Activated naive CD4-positive, alpha-beta T cell (primary cell): ENCODE measurements at places on chromosomes 2 and 18.

DNA sequence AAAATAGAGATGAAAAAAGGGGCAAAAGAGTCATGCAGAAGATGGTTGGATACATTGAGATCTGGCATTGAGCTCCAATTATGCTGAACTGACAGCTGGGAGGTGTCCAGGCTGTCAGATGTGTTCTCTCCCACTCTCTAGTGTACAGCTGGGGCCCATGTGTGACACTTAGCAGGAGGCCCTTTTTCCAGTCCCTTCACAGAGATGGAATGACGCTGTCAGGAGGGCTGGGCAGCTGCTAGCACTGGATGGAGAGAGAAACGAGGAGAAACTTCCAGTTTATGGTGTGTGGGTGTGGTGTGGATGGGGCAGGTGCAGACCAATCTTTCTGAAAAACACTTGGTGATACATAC is 437.7 kb upstream of the HS6ST1 start:
- DNase-seq = no peak

- no peak for DNase-seq
These were observed 290.4 kb upstream of the RBMS1 start for GRCh38 chr2:160784034-160784433.

DNA sequence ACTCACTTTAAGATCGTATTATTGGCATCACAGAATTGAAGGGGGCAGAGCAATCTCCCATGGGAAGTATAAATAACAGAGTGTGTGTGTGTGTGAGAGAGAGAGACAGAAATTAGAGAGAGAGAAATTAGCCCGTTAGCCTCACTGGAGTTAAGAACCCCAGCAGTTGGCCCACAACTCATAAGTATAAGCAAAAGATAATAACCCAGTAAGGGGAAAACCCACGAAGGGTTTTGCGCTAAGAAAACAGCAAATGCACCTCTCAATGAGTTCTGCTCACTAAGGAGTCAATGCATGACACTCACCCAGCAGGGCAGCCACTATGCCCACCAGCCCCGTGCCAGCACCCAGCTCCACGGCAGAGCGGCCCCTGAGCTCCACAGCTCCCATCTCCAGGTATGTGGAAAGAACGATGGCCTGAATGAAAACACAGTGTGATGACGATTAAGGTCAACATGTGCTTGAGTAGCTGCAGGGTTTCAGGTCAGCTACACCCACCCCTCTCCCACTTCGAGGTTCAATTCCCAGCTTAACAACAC is 3.6 kb downstream of the METTL21A start:
- no peak for DNase-seq

DNA sequence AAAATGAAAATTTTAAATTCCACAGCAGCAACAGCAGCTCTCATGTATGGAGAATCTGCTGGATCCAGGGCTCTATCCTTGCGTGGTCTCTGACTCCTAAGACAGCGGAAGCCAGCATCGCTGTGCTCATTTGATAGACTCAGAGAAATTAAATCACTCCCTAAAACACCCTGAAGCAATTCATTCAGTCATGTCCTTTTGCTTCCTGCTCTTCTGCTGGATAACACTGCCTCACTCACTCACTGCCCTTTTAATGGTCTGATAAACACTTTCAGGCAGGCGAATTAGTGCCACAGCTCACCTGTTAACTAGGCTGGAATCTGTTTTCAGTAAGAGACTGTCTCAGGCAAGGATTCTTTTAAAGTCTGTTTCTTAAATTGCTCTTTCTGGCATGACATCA is 10.0 kb downstream of the WIPF1 start:
- no peak for DNase-seq

DNA sequence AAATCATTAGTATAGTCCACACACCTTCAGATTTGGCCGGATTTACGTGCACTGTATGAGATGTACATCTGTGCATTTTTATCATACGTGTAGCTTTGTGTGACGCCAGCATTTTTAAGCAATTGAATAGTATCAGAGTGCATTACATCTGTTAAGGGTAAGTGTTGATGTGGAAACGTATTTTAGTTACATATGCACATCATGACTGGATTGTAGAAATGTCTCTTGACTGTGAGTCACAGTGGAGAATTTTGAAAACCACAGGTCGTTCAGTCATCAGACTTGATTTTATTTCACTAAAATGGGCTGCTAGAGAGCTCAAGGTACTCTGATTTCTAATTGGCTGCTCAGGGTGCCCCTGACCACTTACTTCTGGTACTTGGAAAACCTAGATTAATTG is 5.4 kb upstream of the GPBAR1 start:
- DNase-seq = no peak

DNA sequence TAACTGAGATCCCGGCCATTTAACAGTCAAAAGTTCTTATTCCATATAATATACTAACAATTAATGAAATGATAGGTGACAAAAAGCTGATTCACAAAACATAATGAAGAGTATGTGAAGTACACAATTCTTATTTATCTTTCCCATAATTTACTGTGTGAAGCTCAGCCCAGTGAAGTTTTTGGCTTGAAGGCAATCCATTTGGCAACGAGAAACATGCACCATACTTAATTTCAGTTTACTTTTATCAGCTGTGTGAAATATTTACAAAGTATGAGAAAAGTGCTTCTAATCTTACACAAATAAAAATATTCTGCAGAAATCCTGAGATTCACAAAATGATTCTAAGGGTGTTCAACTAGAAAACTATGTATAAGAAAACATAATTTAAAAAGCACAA is 12.3 kb downstream of the FAM98A start:
- no peak for DNase-seq

DNA sequence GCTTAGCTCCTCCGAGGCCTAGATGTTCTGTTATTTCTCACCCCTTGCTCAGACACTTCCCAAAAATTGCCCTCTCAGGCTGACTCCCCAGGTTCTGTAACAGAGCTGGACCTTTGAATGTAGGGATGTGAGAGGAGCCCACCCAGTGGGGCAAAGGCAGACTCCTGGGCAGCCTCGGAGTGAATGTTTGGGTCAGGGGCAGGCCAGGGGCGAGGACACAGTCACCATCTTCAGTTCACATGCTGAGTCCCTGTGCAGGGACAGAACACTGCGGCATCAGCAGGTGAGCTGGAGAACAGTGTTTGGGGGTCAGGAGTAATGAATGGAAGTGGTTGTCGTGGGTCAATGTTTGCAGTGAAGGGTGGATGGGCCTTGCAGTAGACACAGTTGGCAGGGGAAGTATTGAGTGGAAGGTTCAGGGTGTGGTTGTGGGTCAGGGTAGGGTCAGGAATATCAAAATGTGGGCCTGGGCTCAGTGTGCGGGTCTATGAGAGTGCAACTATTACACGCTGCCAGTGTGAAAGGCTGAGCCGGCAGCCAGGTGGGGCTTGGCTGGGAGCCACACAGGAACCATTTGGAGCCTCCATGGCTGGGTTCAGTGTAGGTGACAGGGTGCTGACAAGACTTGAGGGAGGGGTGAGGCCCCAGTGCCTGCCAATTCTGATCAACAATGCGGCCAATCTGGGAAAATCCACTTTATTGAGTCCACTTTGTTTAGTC is 4.4 kb downstream of the IHH start:
- DNase-seq = no peak

DNA sequence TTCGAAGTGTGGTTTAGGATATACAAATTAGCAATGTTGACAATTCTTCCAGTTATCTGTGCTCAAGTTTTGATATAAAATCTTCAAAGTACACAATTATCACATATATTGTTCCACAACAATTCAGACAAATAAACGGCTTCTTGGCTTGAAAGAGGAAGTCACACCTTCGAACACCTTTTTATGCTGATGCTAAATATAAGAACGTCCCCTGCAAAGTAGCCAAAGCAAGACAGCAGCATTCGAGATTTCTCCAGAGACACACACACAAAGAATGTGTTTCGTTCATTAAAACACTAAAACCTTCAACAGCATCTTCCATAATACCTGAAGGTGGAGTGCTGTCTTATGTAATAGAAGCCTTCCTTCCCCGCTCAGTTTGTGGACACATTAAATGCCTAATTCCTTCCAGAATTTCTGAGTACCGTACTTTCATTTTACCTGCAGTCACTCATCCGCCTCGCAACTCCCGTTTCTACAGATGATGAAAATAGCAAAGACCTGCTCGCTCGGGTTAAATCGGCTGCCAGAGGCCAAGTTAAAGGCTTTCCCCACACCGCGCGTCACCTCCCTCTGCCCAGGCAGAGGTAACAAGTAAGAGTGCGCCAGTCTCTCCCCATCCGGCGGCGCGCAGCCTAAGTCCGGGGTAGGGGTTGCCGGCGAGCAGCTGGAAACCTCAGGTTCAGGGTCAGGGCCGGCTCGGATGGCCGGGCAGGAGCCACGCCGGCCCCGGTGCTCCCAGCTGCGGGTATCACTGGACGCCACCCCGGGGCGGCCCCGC is 847 bp downstream of the SERPINE2 start:
- DNase-seq = peak; percentile 18

DNA sequence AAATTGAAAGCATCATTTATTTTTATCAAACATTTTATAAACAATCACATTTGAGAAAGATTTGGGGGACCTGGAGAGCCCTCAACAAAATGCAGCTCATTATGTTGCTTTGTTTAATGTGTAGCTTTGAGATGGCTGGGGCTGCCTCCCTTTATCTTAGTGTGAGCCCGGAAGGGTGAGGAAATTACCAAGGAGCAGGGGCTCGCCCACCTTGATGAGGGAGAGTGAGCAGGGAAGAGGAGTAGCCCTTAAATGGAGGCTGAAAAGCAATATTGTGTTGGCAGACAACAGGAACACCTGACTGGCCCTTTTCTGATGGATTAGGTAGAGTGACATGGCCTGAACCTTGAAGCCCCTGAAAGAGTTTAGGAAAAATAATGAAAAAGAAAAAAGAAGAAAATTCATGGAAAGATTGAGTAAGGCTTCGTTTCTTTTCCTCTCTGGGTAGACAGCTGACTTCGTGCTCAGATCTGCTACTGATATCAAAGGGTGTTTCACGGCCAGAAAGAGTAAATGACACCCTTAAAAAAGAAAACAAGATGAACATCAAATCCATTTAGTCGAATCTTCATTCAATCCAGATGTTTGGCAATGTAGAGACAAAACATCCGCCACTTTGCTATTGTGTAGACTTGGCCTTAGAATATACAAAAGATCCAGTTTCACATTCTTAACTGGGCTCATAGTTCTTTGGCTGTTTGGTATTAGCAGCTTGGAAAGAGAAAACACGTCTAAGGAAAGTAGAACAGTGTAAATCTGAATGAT is 206.5 kb upstream of the TCF4 start:
- DNase-seq = no peak

- no peak for DNase-seq
These were observed 267.4 kb upstream of the ACVR2A start for GRCh38 chr2:147577323-147577997.

DNA sequence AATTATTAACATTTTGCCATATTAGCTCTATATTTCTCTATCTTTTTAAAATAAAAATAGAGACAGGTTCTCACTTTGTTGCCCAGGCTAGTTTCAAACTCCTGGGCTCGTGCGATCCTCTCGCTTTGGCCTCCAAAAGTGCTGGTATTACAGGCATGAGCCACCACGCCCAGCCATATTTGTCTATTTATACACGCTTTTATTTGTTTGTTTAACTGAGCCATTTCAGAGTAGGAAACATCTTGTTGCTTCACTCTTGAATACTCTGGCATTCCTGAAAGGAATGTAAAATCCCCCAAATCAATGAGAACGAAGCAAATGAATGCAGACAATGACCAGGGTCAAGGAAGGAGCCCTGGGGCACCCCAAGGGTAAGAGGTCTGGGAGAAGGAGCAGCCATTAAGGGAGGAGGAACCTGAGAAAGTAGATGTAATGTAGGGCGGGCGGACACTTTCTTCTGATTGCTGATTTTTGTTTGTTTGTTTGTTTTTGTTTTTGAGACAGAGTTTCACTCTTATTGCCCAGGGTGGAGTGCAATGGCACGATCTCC is 31.7 kb upstream of the RAB1A start:
- DNase-seq = no peak

DNA sequence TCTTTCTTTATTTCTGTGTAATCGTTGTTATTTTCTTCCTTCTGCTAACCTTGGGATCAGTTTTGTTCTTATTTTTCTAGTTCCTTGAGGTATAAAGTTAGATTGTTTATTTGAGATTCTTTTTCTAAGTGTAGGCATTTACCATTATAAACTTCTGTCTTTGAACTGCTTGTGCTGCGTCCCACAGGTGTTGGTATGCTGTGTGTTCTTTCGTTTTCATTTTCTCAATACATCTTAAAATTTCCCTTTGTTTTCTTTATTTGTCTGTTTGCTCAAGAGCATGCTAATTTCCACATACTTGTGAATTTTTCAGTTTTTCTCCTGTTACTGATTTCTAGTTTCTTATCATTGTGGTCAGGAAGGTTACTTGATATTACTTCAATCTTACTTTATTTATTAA is 873.8 kb upstream of the GCFC2 start:
- DNase-seq = no peak

- no peak for DNase-seq
These were observed 91.7 kb downstream of the KLF7 start for GRCh38 chr2:207073801-207074678.

DNA sequence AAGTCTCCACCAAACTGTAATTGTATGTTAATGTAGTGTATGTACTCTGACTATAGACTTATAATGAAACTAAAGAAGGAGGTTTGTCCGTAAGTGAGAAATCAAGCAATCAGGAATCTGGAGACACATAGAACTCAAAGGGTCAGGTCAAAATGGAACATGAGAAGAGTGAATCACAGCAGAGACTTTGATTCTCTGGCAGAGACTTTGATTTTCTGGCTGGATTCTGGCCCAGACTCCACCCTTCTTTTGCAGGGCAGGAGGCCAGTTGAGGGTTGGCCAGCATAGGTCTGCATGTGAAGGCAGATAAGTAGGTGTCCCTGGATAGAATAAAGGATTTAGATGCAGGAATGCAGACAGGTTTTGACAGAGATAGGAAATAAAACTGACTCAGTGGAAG is 11.0 kb upstream of the NCKAP5 start:
- no peak for DNase-seq

DNA sequence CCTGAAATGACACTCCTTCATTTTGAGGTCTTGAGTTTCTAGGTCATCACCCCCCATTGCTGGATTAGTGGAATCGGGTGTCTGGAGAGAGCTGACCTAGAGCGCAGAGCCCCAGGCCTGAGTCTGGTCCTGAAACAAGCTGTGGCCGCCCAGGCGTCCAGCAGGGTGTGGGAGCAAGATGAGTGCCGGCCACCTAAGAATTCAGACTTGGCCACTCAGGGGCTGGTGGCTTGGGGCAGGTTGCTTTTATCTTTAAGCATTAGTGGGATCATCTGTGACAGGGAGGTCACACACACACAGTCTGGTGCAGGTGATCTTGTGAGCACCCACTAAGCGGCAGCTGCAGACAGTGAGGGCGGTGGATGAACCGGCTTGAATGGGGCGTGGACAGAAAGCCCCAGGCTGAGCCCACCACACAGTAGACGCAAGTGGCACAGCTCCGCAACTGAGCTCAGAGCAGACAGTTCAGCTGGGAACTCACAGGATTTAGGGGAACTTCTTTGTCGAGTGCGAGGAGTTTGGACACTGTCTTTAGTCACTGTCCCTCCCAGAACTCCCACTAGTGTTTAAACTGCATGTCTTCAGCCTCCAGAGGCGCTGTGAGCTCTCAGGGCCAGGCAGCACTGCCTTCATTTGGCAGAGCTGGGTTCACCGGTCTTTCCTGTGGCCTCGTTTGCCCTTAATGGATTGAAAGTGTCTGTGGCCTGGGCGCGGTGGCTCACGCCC is 21.5 kb downstream of the ITGB1BP1 start:
- DNase-seq = no peak
